ENCODE measurements at places on chromosomes 6 and 20. TPM values are rescaled to one million over a fixed set of nuclear protein-coding genes. Genes with fewer than 3 reads are reported as not detected.

Gene PRSS16
- total RNA-seq, result not detected

Gene PXDC1
- total RNA-seq, result 93.6 TPM

GRCh38 chr20:23508449-23509229 lies 17.7 kb downstream of the CST8 start:
- H3K4me3 ChIP-seq, result no peak overlapping the region
- no peaks in the 10 kb centered on the region for H3K4me1 ChIP-seq
- H3K27ac ChIP-seq, result no peak overlapping the region
- no peaks in the 10 kb centered on the region for H3K27me3 ChIP-seq

Gene TUBB2A
- total RNA-seq, result 76.5 TPM

Gene ACOT13
- 10.2 TPM for total RNA-seq

DNA sequence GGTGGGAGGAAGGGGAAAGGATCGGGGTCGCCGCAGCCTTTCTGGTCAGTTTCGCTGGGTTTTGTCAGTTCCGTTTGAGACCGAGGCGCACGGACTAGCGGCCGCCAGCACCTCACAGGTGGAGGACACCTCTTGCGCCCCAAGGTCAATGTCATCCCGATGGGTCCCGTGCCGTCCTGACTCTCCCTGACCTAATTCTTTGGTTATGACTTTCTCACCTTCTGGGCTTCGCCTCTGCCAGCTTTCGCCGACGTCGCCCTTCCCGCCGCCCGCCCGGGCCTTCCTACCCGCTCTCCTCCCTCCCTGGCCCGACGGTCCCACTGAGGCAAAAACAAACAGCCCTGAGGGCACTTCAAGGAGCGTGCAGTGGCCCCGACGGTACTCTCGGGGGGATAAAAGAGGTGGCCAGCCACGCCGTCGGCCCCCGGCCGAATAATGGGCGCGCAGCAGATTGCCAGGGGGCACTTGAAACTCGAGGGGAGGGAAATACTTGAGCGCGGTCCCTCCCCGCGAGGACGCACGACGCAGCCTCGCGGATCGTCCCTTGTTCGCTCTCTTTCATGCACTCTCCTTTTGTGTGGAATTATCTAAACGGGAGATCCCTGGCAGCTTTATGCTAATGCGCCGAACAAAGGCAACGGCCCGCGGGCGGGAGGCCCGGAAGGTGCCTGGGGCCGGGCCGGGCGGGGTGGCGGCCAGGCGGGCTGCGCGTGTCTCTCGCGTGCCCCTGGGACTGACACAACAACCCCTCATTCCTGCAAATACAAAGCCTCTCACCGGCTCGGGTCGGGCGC lies 3.9 kb upstream of the INSM1 start:
- peaks cover 15% of the 10 kb centered on the region for H3K4me1 ChIP-seq
- no peak for DNase-seq
- no peak overlapping the region for H3K4me3 ChIP-seq
- H3K27me3 ChIP-seq, result peaks cover 3% of the 10 kb centered on the region

DNA sequence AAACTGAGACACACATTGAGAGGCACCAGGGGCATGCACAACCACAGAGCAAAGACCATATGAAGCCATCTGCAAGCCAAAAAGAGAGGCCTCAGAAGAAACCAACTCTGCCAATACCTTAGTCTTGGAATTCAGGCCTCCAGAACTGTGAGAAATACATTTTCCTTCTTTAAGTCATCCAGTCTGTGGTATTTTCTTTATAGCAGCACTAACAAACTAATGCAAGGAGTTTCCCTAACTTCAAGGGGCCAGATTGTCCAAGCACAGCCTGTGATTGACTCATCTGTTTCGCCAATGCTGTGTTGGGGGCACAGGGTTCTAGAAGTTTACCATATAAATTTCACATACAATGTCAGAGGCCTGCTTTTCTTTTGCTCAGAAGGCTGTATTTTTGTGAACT lies 364.6 kb downstream of the GJA1 start:
- no peaks in the 10 kb centered on the region for H3K27me3 ChIP-seq
- H3K4me1 ChIP-seq, result no peaks in the 10 kb centered on the region
- no peak overlapping the region for H3K27ac ChIP-seq
- no peaks in the 10 kb centered on the region for H3K36me3 ChIP-seq
- no peak overlapping the region for H3K4me3 ChIP-seq

DNA sequence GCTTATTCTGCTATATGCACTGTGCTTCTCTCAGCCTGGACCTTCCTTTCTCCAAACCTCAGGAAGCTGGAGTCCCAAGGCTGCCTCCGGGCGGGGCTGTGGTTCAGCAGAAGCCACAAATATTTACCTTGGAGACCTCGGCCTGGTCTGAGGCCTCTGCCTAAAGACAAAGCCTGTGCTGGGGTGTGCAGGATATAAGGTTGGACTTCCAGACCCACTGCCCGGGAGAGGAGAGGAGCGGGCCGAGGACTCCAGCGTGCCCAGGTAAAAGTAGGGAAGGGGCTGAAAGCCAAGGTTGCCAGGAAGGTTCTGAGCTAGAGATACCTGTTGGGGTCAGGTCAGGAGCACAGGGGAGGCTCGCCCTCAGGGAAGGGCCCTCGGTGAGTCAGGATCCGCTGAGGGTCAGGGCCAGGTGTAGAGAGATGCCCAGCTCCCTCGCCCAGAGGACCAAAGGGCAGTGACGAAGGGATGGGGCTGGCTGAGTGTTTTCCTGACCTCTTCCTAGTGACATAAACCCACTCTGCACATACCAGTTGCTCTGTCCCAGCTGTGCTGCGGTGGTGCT lies at the start of gene BPIFB1:
TSS of gene BPIFB1 (plus strand) at position 224 of the 565 bp plus-strand sequence. CDS start 2,860 bp downstream, outside the sequence.
- H3K27ac ChIP-seq, result no peak within 1 kb of the TSS
- no peak for DNase-seq
- no peaks in the 10 kb centered on the region for H3K36me3 ChIP-seq
- H3K4me3 ChIP-seq, result no peak within 1 kb of the TSS
- no peaks in the 10 kb centered on the region for H3K4me1 ChIP-seq

GRCh38 chr6:116695401-116695800 lies 14.4 kb downstream of the KPNA5 start:
- no peak for DNase-seq
- H3K36me3 ChIP-seq, result no peaks in the 10 kb centered on the region
- no peak overlapping the region for H3K27ac ChIP-seq
- no peak overlapping the region for H3K4me3 ChIP-seq

- H3K27ac ChIP-seq, result peak overlapping the region; percentile 91
- no peaks in the 10 kb centered on the region for H3K36me3 ChIP-seq
- H3K4me1 ChIP-seq, result no peaks in the 10 kb centered on the region
- H3K4me3 ChIP-seq, result peak overlapping the region; percentile 72
- no peak for DNase-seq
Measured at GRCh38 chr6:38638941-38639497, 710 bp downstream of the BTBD9 start.

Gene SPTLC3
- 13.5 TPM for total RNA-seq

DNA sequence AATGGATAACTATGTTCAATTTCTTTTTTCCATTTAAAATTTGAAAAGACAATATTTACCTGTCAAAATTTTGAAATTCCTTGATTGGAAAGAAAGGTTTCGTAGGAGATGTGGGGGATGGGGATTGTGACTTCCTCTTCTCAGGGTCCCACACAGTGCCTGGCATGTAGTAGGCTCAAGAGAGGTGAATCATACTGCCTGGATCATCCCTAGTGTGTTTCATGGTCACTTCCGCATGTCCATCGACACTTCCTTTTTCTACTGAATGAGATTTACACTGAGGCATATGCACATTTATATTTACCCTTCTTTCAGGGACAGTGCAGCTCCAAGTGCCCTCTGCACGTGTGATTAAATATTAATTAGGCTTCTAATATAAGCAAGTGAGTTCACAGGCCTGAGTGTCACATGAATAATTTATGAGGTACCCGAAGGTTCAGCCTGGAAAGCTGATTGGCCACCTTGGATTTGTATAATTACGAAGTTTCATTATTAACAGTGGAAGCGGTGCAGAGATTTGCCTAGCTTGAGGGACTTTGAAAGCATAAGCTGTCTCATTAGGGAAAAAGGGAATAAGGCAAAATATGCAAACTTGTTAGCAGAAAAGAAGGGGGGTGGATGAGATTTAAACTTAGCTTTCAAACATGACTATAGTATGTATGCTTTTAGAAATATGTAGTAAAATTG lies 177.5 kb upstream of the MMS22L start:
- no peaks in the 10 kb centered on the region for H3K36me3 ChIP-seq
- DNase-seq, result no peak
- H3K4me3 ChIP-seq, result no peak overlapping the region
- no peaks in the 10 kb centered on the region for H3K27me3 ChIP-seq

Gene LPA
- 0.42 TPM for total RNA-seq

DNA sequence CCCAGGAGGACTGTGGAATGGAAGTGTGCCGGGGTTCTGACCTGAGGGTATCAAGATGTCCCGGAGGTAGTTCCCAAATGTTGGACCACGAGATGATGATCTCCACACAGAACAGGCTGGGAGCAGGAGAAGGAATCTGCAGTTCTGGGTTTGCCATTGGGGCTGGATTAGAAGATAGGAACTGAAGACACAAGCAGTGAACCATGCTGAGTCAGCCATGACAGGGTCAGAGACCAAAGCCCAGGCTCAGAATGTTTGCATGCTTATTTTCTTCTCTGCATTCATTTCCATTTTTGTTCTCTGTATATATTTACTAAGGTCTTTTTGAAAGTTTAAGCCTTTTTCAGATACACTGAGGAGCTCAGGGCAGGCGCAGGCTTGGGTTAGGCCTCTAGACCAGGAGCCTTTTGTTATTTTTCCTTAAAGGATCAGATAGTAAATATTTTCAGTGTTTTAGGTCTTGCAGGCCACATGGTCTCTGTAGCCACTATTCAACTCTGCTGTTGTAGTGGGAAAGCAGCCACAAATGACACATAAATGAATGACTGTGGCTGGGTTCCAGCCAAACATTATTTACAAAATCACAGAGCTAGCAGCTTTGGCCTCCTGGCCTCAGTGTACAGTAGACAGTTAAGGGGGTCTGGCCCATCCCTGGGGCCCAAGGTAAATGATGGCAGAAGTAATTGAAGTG lies 28.5 kb downstream of the SLC35D3 start:
- no peaks in the 10 kb centered on the region for H3K36me3 ChIP-seq
- H3K4me1 ChIP-seq, result no peaks in the 10 kb centered on the region
- DNase-seq, result no peak
- no peak overlapping the region for H3K27ac ChIP-seq

Gene ENPP5
- 0.30 TPM for total RNA-seq

Gene NNAT
- 12.3 TPM for total RNA-seq

- no peak overlapping the region for H3K4me3 ChIP-seq
- no peaks in the 10 kb centered on the region for H3K4me1 ChIP-seq
- H3K27me3 ChIP-seq, result no peaks in the 10 kb centered on the region
- no peak overlapping the region for H3K27ac ChIP-seq
Measured at GRCh38 chr20:24691901-24692351, 222.5 kb downstream of the SYNDIG1 start.

Gene MPIG6B
- total RNA-seq, result not detected

GRCh38 chr6:95431637-95432228 lies 145.6 kb upstream of the MANEA start:
- peak; percentile 18 for DNase-seq
- no peak overlapping the region for H3K4me3 ChIP-seq
- no peaks in the 10 kb centered on the region for H3K27me3 ChIP-seq
- no peaks in the 10 kb centered on the region for H3K4me1 ChIP-seq

Gene UBE3D
- total RNA-seq, result 19.2 TPM

Gene PRDM1
- total RNA-seq, result 3.9 TPM

DNA sequence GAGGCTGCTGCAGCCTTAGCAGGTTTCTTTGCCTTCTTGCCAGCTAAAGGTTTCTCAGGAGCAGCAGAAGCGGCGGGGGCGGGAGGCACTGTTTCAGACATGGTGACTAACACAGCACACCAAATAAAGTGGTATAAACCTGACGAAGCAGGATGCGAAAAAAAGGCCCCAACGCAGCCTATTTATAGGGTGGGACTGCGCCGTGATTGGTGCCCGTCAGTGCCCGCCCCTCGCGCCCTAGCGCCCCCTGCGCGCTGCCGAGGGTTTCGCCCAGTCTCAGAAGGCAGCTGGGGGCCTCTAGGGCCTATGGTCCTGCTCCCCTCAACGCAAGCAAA lies 55.0 kb downstream of the TRIM38 start:
- no peaks in the 10 kb centered on the region for H3K4me1 ChIP-seq
- H3K4me3 ChIP-seq, result peak overlapping the region; percentile 47
- H3K27ac ChIP-seq, result peak overlapping the region; percentile 81
- peak; percentile 55 for DNase-seq

DNA sequence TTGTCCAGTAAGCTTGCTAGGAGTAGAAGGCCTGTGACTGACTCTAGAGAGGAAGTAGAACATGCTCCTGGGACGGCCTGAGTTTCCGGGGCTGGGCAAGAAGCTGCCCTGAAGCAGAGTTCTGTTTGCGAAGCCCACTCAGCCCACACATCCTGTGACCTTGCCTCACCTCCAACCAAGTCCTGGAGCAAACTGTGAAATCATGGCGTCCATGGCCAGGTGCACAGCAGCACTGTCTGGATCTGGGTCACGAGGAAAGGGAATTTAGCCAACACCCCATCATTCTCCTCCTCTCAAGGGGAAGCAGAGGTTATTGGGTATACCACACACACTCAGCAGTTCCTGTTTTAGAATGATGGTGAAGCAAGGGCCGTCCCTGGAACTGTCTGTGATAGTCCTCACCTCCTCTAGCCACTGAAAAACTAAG lies 87.5 kb downstream of the CRYBG1 start:
- no peaks in the 10 kb centered on the region for H3K4me1 ChIP-seq
- H3K36me3 ChIP-seq, result no peaks in the 10 kb centered on the region
- no peak overlapping the region for H3K4me3 ChIP-seq
- H3K27ac ChIP-seq, result no peak overlapping the region
- no peaks in the 10 kb centered on the region for H3K27me3 ChIP-seq

Gene SNAI1
- 4.5 TPM for total RNA-seq

GRCh38 chr6:25137480-25137879 lies 141.7 kb upstream of the CARMIL1 start:
- no peaks in the 10 kb centered on the region for H3K36me3 ChIP-seq
- peaks cover 10% of the 10 kb centered on the region for H3K4me1 ChIP-seq
- H3K4me3 ChIP-seq, result peak overlapping the region; percentile 59
- DNase-seq, result no peak
- peak overlapping the region; percentile 71 for H3K27ac ChIP-seq

- no peak overlapping the region for H3K27ac ChIP-seq
- no peaks in the 10 kb centered on the region for H3K27me3 ChIP-seq
- no peak for DNase-seq
- H3K36me3 ChIP-seq, result no peaks in the 10 kb centered on the region
Measured at GRCh38 chr6:79158856-79159516, 75.5 kb downstream of the HMGN3 start.

- H3K27me3 ChIP-seq, result no peaks in the 10 kb centered on the region
- no peak for DNase-seq
- H3K4me1 ChIP-seq, result no peaks in the 10 kb centered on the region
- H3K36me3 ChIP-seq, result no peaks in the 10 kb centered on the region
Measured at GRCh38 chr6:125140808-125141207, 12.8 kb upstream of the TPD52L1 start.

Gene RAB44
- total RNA-seq, result 0.87 TPM

Gene MED23
- 36.5 TPM for total RNA-seq

- H3K36me3 ChIP-seq, result no peaks in the 10 kb centered on the region
- no peaks in the 10 kb centered on the region for H3K4me1 ChIP-seq
- DNase-seq, result no peak
- H3K27me3 ChIP-seq, result no peaks in the 10 kb centered on the region
Measured at GRCh38 chr6:28982476-28983266, 22.4 kb downstream of the ZNF311 start.

DNA sequence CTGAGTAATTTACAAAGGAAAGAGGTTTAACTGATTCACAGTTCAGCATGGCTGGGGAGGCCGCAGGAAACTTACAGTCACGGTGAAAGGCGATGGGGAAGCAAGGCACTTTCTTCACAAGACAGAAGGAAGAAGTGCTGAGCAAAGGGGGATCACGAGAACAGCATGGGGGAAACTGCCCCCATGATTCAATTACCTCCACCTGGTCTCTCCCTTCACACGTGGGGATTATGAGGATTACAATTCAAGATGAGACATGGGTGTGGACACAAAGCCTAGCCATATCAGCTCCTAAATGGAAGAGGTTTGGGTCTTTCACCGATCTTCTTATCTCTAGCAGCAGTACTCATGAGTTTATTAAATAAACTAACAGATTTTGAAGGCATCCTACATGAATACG lies 152.9 kb upstream of the RUNX2 start:
- H3K27ac ChIP-seq, result no peak overlapping the region
- no peaks in the 10 kb centered on the region for H3K27me3 ChIP-seq
- H3K36me3 ChIP-seq, result no peaks in the 10 kb centered on the region
- no peak for DNase-seq
- H3K4me3 ChIP-seq, result no peak overlapping the region

All from tibial nerve (tissue), 4 donors.